ENCODE measurements at places on chromosomes 2 and 18.

DNA sequence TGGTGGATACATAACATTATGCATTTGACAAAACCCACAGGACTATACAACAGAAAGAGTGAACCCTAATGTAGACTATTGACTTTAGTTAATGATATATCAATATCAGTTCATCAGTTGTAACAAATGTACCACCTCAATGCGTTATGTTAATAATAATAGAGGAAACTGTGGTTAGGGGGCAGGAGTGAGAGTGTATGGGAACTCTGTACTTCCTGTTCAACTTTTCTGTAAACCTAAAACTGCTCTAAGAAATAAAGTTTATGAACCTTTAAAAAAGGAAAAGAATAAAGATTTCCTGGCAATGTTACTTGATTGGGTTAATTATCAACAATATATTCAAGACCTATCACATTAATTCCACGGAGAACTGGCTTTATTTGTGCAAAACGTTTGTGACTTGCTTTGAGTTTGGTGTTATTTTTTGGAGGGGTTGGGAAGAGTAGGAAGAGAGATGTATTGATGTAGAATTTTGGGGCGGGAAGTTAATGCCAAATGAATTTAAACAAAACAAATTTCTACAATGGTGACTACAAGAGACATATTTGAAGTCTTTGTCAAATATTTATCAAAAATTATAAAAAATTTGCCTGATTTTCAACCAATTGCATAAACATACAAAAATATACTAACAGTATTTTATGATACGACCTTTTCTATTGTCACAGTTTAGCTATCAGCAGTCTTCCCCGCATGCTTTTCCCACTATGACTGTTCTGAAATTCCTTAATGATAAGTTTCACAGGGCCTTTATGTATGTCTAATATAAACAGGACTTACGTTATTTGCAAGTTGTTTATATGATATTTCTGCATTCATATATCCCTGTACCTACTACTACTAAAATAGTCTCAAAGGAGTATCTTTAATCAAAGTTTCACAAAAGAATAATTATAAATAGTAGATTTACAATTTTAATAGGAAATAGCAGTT, 2.1 kb upstream of the RTN4 start:
- DNase-seq: no peak

DNA sequence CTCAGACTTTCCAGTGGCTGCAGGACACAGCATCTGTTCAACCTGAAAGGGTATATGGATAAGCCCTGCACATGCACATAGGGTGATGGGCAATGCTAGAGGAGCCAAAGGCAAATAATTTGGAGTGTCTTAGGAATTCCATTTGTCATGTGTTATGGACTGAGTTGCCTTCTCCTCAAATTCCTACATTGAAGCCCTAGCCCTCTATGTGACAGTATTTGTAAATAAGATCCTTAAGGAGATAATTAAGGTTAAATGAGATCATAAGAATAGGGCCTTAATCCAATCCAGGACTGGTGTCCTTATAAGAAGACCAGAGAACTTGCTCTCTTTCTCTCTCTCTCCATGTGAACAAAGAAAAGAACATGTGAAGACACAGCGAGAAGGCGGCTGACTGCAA, 42.9 kb upstream of the CREG2 start:
- DNase-seq: no peak

DNA sequence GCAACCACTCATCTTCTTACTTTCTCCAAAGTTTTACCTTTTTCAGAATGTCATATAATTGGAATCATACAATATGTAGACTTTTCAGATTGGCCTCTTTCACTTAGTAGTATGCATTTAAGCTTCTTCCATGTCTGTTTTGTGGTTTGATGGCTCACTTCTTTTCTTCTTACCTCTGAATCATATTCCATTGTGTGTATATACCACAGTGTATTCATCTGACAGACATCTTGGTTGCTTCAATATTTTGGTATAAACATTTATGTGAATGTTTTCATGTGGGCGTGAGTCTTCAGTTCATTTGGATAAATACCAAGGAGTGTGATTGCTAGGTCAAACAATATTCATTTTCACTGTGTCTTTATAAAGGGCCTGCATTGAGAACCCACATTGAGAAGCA, 136.1 kb upstream of the NOSTRIN start:
- DNase-seq: no peak

GRCh38 chr2:57760381-57760801, 286.2 kb upstream of the VRK2 start:
- no peak for DNase-seq

DNA sequence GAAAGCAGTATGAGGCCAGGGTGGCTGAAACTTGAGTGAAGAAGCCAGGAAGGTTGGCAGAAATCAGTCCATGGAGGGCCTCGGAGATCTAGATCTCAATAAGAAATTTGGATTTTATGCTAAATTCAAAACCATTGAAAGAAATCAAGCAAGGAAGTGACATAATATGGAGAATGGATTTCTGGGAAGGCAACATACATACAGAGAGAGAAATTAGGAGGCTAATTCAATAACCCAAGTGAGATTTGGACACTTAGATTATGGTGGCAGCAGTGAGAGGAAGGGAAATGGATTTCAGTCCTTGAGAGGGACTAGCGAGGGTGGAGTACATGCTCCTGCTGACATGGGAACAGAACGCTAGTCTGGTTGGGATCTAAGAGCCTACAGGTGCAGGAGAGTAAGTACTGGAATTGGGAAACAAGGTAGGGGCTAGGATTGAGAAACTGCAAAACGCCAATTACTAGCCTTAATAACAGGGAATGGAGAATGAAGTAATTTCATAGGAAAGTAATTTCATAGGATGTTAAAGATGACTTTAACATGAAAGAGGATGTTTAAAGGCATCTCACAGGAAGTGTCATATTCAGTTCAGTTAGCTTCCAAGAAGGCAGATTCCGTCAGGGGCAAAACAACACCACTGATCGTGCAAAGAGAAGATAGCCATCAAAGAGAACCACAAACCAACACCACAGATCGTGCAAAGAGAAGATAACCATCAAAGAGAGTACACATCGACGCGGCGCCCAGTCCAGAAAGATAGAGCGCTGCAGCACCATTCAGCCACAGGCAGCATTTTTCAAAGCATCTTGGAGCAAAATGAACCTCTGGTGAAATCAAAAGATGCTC, 27.2 kb downstream of the CDKL4 start:
- DNase-seq: no peak

- peak; percentile 44 for DNase-seq
Measured at GRCh38 chr18:56233595-56233994, 404.8 kb downstream of the TXNL1 start.

DNA sequence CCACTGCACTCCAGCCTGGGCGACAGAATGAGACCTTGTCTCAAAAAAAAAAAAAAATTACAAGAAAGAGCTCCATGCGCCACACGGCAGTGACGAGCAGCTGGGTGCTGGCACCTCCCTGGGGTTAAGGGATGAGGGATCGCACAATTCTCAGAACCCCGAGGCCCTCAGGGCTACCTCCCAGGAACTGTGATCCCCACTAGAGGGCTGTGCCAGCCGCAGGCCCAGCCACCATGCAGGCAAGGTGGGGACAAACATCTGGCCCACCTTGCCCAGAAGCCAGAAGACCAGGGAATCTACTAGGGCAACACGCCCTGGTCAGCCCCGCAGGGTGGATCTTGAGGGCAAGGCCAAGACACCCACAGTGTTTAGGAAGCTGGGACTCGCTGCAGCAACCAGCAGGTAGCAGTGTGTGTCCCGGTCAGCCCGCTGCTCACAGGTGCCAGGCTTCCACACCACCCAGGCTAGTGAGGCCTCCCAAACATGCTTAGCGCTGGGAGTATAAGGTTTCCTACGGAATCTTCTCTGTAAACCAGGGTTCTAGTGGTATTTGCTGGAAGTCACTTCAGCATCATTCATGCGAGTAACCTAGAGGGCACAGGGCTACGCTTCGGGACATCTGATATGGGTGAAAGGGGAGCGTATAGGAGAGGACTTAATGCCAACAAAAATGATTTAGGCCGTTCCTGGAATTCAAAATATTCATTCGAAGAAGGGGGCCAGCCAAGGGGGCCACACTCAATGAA, 6.7 kb downstream of the SAG start:
- DNase-seq: no peak

DNA sequence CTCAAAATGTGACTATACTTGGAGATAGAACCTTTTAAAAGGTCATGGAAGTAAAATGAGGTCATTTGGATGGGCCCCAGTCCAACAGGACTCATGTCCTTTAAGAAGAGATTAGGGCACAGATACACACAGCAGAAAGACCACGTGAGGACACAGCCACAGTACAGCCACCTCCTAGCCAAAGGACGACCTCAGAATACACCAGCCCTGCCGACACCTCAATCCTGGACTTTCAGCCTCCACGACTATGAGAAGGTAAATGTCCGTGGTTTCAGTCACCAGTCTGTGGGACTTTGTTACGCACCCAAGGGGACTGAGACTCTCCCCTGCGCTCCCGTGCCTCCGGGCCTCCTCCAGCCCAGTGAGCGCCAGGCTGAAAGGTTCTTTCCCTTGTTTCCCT, 30.2 kb upstream of the HPCAL1 start:
- no peak for DNase-seq

GRCh38 chr2:143649226-143649740, 520.1 kb downstream of the ARHGAP15 start:
- no peak for DNase-seq

DNA sequence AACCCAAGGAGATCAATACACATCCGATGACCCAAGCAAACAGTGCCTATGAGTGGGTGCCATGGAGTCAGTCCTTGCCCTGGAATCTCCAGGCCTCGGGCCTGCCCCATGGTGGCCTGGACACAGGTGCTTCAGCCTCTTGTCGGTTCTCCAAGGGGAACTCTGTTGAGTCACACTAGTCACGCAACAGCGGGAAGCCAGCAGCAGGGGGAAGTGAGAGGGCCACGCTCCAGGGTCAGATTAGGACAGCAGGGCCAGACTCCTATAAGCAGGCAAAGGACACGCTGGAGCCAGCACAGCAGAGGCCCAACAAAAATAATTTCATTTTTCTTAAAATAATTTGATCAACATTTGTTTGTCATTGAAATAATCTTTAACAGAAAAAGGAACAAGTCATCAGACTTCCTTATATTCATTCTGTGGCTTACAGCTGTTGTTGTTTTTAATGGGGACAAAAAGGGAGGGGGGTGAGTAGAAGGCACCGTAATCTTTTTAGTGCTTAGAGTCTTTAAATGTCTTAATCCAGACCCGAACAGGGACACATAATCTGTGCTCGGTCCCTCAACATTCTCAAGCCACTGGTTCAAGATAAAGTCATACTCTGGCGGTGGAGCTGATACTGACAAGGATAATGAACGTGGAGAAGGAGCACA, 16.4 kb upstream of the ARMC9 start:
- DNase-seq: no peak

- DNase-seq: no peak
Measured at GRCh38 chr2:25618676-25619075, 54.7 kb downstream of the DTNB start.

DNA sequence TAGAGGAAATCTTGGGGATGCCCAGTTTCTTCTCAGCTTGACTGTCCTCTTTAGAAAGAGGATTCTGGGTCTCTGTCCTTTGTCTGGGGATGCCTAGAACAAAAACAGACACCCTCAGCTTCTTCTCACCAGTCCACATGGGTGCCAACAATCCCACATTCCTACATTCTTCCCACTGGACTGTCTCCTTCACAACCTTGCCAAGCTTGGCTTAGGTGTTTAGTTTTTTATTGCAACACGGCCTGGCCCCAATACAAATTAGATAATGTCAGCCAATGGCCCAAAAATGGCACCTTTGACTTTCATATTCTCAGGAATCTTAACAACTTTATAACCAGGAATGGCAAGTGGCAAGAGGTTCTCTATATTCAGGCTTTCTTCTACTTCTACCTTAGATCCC, 273.0 kb downstream of the RNF152 start:
- no peak for DNase-seq

DNA sequence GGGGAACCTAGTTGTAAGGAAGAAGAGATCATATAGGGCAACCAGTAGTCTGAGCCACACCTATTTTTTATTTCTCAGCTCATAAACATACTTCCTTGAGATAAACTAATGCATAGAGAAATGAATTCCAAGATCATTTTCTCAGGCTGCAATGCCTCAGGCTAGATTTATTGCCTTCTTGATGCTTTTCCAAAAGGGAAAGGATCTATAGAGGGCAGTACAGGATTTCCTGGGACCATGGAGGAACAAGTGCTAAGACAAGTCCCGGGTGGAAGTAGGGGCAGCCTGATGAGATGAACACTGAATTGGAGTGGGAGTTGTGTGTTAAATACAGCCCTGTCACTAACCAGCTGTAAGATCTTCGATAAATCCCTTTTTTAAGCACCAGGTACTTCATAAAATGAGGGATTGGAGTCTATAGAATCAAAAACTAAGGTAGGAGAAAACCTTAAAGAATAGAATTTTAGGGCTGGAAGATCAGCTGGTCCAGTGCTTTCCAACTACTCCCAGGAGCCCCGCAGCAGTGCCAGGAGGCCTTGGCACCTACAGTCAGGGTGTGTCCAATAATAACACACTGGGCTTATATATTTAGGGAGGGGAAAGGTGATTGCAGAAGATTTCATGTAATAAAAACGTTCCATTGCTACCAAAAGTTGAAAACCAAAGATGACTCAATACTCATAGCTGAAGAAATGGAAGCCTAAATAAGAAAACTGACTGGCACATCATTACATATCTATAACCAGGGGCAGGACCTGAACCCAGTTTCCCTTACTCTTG, 58.1 kb downstream of the SERTAD2 start:
- peak; percentile 47 for DNase-seq

- no peak for DNase-seq
Measured at GRCh38 chr18:2956056-2956455, 56.9 kb downstream of the LPIN2 start.

DNA sequence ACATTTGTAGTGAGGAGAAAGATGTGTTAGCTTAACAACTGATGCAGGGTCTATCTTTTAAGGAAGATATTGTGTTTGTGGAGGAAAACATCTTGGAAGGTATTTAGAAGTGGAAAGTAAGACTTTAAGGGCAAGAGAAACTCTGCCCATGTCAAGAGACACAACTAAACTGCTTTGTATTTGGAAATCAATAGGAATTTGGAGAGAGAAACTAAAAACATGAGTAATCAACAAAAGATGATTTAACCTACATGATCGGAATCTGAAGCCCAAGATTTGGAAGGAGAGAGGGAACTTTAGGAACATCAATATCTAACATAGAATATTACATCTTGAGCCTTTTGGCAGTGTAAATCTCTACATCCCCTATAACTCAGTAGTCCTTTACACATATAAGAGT, 184.2 kb upstream of the COL3A1 start:
- no peak for DNase-seq

DNA sequence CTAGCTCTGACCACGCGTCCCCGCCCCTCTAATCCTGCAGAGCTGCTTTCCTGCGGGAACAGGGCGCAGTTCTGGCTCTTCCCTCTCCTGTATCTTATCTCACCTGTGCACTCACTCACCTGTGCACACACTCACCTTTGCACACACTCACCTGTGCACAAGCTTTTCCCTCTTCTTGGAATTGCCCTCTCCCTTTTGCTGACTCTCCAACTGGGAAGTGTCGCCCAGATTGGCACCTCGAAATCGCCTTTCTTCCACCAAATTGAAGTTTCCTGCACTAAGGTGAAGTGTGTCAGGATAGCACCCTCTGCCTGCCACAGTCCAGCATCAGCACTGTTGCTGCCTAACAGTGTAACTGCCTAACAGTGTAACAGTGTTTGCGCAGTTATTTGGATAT, 566 bp upstream of the CMPK2 start:
- DNase-seq: peak; percentile 59

Data from cerebellar cortex (tissue), 1 donor.